Spinal cord (tissue), 10 donors: ENCODE measurements at places on chromosomes 4 and X.

GRCh38 chr4:16078195-16078760, 5.5 kb downstream of the PROM1 start:
- H3K27me3 ChIP-seq, result peaks cover 15% of the 10 kb centered on the region
- peaks cover 14% of the 10 kb centered on the region for H3K4me1 ChIP-seq
- no peak for DNase-seq
- H3K27ac ChIP-seq, result no peak overlapping the region
- H3K36me3 ChIP-seq, result no peaks in the 10 kb centered on the region

GRCh38 chr4:159428975-159429692, 326.3 kb downstream of the RAPGEF2 start:
- H3K27ac ChIP-seq, result no peak overlapping the region
- H3K36me3 ChIP-seq, result no peaks in the 10 kb centered on the region
- H3K27me3 ChIP-seq, result no peaks in the 10 kb centered on the region

- peaks cover 21% of the 10 kb centered on the region for H3K27me3 ChIP-seq
- H3K4me1 ChIP-seq, result peaks cover 20% of the 10 kb centered on the region
- peak; percentile 55 for DNase-seq
- peak within 1 kb of the TSS; percentile 86 for H3K27ac ChIP-seq
- H3K4me3 ChIP-seq, result peak within 1 kb of the TSS; percentile 57
- no peaks in the 10 kb centered on the region for H3K36me3 ChIP-seq
Measured at GRCh38 chr4:95548738-95549245, at the start of gene UNC5C. Gene UNC5C (minus strand): TSS chr4:95548973.

- no peak for DNase-seq
- no peaks in the 10 kb centered on the region for H3K4me1 ChIP-seq
- no peaks in the 10 kb centered on the region for H3K27me3 ChIP-seq
- H3K36me3 ChIP-seq, result no peaks in the 10 kb centered on the region
- H3K4me3 ChIP-seq, result no peak overlapping the region
- no peak overlapping the region for H3K27ac ChIP-seq
Measured at GRCh38 chr4:118077767-118078105, 43.5 kb downstream of the NDST3 start.

- H3K27me3 ChIP-seq, result no peaks in the 10 kb centered on the region
- no peak overlapping the region for H3K4me3 ChIP-seq
- no peak for DNase-seq
- no peak overlapping the region for H3K27ac ChIP-seq
Measured at GRCh38 chr4:123417813-123418212, 21.2 kb downstream of the SPRY1 start.

DNA sequence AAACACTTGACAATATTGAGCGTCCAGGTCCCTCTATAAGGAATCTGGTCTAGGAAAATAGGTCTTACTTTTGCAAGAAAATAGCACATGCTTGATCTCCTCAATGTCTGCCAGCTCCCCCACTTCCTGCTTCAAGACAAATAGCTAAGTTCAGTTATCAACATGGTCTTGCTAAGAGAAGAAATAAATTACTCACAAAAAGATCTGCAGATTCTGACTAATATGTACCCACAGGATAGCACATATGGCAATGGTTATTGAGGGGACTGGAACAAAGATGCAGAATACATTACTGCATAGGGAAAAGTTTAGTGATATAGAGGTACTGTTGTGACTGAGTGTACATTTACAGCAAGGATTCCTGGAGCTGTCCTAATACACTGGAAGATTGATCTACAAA, 457.5 kb upstream of the GRID2 start:
- H3K27ac ChIP-seq, result no peak overlapping the region
- H3K27me3 ChIP-seq, result no peaks in the 10 kb centered on the region
- no peak for DNase-seq
- no peak overlapping the region for H3K4me3 ChIP-seq

DNA sequence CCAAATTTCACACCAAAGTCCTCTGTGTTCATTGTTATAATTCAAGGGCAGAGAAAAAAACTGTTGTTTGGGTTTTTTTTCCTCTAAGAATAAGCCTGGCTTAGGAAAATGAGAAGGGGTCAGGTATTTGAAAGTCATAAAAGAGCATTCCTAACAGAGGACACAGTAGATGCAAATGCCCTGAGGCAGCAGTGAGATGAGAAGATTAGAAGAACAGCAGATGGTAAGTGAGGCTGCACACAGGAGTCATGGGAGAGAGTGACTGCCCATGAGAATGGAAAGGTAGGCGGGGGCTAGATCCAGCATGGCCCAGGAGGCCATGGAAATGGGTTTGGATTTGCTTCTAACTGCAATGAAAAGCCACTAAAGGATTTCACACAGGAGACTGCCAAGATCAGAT, 107.5 kb upstream of the RBPJ start:
- no peak overlapping the region for H3K27ac ChIP-seq
- H3K4me1 ChIP-seq, result peaks cover 2% of the 10 kb centered on the region
- H3K27me3 ChIP-seq, result no peaks in the 10 kb centered on the region
- no peak for DNase-seq
- no peaks in the 10 kb centered on the region for H3K36me3 ChIP-seq

GRCh38 chrX:16771483-16772398, 14.5 kb upstream of the TXLNG start:
- no peaks in the 10 kb centered on the region for H3K36me3 ChIP-seq
- H3K4me3 ChIP-seq, result no peak overlapping the region
- H3K27ac ChIP-seq, result no peak overlapping the region
- peak; percentile 8 for DNase-seq
- H3K4me1 ChIP-seq, result no peaks in the 10 kb centered on the region
- H3K27me3 ChIP-seq, result peaks cover 29% of the 10 kb centered on the region

DNA sequence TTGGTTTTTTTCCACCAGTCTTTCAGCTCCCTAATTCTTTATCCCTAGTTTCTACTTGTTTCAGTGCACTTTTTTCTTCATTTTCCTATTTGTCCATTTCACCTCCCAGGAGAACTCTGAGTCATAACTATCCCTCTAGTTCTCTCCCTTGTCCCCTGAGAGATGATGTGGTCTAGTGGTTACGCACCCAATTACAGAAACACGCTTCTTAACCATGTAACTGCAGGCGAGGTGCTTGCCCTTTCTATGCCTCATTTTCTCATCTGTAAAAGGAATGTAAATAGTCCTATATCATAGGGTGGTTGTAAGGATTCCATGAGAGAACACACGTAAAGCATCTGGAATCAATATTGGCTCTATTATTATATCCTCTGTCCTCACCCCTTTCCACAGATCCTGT, 8.8 kb upstream of the GRPR start:
- H3K4me3 ChIP-seq, result no peak overlapping the region
- no peak for DNase-seq
- H3K36me3 ChIP-seq, result no peaks in the 10 kb centered on the region
- no peak overlapping the region for H3K27ac ChIP-seq
- H3K4me1 ChIP-seq, result no peaks in the 10 kb centered on the region

GRCh38 chr4:139311909-139312308, 9.6 kb upstream of the NDUFC1 start:
- no peak for DNase-seq
- no peaks in the 10 kb centered on the region for H3K4me1 ChIP-seq
- no peak overlapping the region for H3K27ac ChIP-seq
- H3K27me3 ChIP-seq, result no peaks in the 10 kb centered on the region
- H3K4me3 ChIP-seq, result no peak overlapping the region

DNA sequence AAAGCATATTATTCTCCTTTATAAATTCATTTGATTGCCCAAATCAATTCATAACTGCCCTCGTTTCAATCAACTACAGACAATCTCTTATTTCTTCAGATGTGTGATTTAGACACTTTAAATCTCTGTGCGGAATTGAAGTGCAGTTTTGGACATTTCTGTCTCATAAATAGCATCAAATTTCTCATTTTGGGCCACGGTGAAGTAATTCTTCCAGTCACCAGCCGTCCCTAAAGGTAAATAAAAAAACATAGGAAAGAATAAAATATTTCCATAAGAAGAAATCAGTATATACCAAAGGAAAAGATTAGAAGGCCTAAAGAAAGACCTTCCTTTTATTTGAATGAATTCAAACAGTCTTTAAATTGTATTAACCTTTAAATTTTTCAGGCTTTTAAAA, 33.4 kb downstream of the SULT1B1 start:
- H3K4me1 ChIP-seq, result no peaks in the 10 kb centered on the region
- no peak overlapping the region for H3K4me3 ChIP-seq
- H3K36me3 ChIP-seq, result no peaks in the 10 kb centered on the region

DNA sequence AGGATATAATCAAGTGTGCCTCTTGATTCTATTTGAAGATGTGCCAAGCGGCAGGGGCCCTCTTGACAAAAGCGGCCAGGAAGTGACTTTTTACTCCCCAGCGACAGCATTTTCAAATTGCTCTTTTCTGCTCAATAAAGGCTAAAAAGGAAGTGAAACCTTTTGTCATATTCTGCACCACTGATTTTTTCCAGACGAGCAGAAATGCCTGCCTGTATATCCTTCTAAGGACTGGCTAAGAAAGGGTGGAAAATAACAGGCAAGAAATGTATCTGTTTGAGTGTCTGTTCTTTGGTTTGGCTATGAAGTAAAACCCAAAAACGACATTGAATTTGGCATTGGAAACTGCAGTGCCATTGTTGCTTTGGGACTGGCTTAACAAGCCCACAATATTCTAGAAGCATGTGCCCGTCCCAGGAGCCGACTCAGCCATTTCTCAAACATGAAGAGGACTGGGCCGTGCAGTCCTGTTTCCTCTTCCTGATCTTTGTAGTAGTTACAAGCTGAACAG, 25.4 kb downstream of the TMSB4X start:
- no peaks in the 10 kb centered on the region for H3K36me3 ChIP-seq
- H3K4me3 ChIP-seq, result no peak overlapping the region
- peaks cover 5% of the 10 kb centered on the region for H3K27me3 ChIP-seq

DNA sequence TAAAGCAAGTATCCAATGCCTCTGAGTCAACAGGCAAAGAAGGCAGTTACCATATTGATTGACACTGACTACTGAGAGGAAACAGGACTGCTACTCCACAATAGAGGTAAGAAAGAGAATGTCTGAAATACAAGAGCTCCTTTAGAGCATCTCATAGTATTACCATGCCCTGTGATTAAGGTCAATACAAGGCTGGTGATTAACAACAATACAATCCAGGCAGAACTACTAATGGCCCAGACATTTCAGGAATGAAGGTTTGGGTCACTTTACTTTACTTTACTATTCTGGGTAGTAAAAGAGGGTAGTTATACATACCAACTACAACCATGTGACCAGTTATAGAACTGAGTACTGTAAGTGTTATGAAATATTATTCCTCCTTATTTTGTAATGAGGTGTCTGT, 44.5 kb downstream of the BRWD3 start:
- DNase-seq, result no peak
- no peak overlapping the region for H3K27ac ChIP-seq
- no peak overlapping the region for H3K4me3 ChIP-seq
- no peaks in the 10 kb centered on the region for H3K4me1 ChIP-seq

DNA sequence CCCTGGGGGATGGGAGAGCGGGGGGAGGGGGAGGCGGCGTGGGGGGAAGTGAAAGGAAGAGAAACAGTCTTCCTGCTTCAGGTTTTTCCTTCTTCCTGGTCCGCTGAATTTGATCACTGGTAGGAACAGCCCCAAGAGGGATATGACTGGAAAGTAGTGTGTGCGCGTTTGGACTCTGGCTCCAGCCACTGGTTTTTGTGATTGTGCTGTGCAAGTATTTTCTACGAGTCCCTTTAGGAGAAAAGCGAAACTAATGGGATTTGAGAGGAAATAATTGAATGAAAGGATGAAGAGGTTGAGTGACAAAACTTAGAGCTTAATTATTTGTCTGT, 836 bp downstream of the PRRG1 start:
- H3K4me1 ChIP-seq, result no peaks in the 10 kb centered on the region
- peak overlapping the region; percentile 74 for H3K4me3 ChIP-seq
- no peaks in the 10 kb centered on the region for H3K36me3 ChIP-seq
- H3K27ac ChIP-seq, result peak overlapping the region; percentile 93
- DNase-seq, result no peak
- H3K27me3 ChIP-seq, result peaks cover 4% of the 10 kb centered on the region

DNA sequence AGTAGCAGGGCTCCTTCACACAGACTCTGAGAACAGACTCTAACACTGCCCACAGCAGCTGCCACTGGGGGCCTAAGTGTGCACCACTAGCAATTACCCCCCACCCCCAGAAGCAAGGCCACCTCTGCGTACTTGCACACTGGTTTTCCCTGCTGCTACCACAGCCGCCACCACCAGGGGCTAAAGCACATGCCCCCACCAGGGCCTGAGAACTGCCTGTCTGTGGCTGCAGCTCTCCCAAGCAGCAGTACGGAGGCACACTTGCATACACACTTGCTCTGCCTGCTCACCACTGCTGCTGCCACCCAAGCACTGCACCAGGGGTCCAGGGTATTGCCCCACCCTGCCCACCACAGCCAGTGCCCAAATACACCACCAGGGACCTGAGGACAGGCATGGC, 59.6 kb downstream of the SCML2 start:
- H3K4me3 ChIP-seq, result no peak overlapping the region
- H3K27ac ChIP-seq, result no peak overlapping the region
- DNase-seq, result no peak
- H3K4me1 ChIP-seq, result no peaks in the 10 kb centered on the region
- H3K27me3 ChIP-seq, result peaks cover 2% of the 10 kb centered on the region

DNA sequence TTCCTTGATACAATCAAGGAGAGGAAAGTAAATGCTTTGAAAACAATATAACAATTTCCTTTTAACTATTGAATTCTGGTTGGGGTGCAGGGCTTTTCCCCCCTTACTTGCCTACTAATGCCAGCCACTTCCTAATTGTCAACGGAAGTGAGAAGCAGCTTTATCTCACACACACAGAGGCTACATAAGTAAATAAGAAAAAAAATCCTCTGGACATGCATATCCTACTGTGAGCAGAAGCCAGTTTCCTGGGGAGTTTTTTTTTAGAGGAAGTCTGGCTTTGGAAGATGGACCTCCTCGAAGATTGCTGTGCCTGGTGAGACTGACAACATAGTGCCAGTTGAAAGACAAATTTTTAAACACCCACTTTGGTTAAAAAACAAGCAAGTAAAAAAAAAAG, 180.6 kb downstream of the OPHN1 start:
- no peak overlapping the region for H3K4me3 ChIP-seq
- no peaks in the 10 kb centered on the region for H3K36me3 ChIP-seq
- peaks cover 6% of the 10 kb centered on the region for H3K4me1 ChIP-seq
- no peak overlapping the region for H3K27ac ChIP-seq

DNA sequence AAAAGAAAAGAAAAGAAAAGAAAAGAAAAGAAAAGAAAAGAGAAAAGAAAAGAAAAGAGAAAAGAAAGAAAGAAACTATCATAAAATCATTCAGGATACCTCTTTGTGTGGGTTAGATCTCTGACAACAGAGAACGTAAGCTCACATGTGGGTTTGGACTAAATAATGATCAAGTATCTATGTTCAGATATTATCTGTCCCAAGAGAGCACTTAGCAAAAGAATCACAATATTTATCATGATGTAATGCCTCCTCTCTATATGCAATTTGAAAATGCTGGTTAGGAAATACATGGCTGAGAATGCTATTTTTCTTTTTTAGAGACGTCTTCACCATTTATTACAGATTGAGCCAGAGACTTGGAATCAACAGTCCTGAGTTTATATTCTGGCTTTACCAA, 191.3 kb downstream of the KCNIP4 start:
- DNase-seq, result no peak
- H3K4me1 ChIP-seq, result no peaks in the 10 kb centered on the region
- H3K36me3 ChIP-seq, result no peaks in the 10 kb centered on the region
- H3K27ac ChIP-seq, result no peak overlapping the region

- no peak overlapping the region for H3K4me3 ChIP-seq
- peaks cover 2% of the 10 kb centered on the region for H3K27me3 ChIP-seq
- no peaks in the 10 kb centered on the region for H3K4me1 ChIP-seq
Measured at GRCh38 chrX:12496343-12496742, 294.9 kb upstream of the PRPS2 start.

- H3K27ac ChIP-seq, result peak overlapping the region; percentile 37
- peaks cover 8% of the 10 kb centered on the region for H3K4me1 ChIP-seq
- no peaks in the 10 kb centered on the region for H3K27me3 ChIP-seq
Measured at GRCh38 chrX:63751481-63751880, 33.5 kb downstream of the ARHGEF9 start.

GRCh38 chr4:86935853-86936733, 1.3 kb downstream of the AFF1 start:
- H3K27me3 ChIP-seq, result peaks cover 13% of the 10 kb centered on the region
- peak; percentile 12 for DNase-seq
- peaks cover 10% of the 10 kb centered on the region for H3K4me1 ChIP-seq
- H3K27ac ChIP-seq, result peak overlapping the region; percentile 54
- H3K36me3 ChIP-seq, result no peaks in the 10 kb centered on the region
- peak overlapping the region; percentile 73 for H3K4me3 ChIP-seq
